ENCODE measurements at places on chromosomes 5 and 9.

GRCh38 chr9:109026306-109026705, 13.0 kb upstream of the CTNNAL1 start:
- DNase-seq = no peak

- no peak for DNase-seq
Observed at GRCh38 chr9:70539001-70539400, 124.5 kb upstream of the KLF9 start.

DNA sequence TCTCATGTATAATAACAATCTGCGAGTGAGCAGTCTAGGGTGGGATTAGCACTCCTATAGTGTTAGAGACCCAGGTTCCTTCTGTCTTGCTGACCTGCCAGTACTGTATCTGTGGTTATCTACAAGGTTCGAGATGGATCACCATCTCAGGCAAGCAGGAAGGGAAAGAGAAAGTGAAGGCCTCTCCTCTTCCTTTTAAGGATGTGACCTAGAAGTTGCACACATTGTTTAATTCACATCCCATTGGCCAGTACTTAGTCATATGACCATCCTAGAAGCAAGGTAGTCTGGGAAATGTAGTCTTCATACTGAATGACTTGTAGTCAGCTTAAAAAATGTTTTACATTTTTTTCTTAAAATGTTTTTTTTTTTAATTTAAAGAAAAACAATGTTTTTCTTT, 168.6 kb downstream of the CARTPT start:
- peak; percentile 84 for DNase-seq

GRCh38 chr5:56273376-56273955, 40.3 kb upstream of the ANKRD55 start:
- no peak for DNase-seq

- DNase-seq = no peak
Observed at GRCh38 chr5:149924486-149924885, 20.1 kb downstream of the PDE6A start.

GRCh38 chr9:124258607-124259157, 933 bp downstream of the NEK6 start:
- no peak for DNase-seq

DNA sequence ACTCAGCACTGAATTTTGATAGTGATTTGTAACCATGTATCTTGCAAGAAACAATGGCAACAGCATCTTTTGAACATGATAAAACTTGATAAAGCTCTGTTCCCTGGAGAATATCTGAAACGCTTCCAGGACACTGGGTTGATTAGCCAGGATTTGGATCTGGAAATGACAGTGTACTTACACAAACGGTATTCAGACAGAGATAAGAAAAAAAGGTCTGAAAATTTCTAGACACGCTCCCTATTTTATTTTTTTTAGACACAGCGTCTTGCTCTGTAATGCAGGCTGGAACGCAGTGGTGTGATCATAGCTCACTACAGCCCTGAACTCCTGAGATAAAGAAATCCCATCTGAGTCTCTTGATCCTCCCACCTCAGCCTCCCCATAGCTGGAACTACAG, 109.0 kb downstream of the GNAQ start:
- no peak for DNase-seq

GRCh38 chr5:72509401-72509800, 2.2 kb upstream of the ZNF366 start:
- no peak for DNase-seq

- no peak for DNase-seq
Observed at GRCh38 chr9:116937361-116937760, 250.3 kb downstream of the TRIM32 start.

GRCh38 chr9:101778332-101778731, 39.9 kb upstream of the GRIN3A start:
- no peak for DNase-seq

DNA sequence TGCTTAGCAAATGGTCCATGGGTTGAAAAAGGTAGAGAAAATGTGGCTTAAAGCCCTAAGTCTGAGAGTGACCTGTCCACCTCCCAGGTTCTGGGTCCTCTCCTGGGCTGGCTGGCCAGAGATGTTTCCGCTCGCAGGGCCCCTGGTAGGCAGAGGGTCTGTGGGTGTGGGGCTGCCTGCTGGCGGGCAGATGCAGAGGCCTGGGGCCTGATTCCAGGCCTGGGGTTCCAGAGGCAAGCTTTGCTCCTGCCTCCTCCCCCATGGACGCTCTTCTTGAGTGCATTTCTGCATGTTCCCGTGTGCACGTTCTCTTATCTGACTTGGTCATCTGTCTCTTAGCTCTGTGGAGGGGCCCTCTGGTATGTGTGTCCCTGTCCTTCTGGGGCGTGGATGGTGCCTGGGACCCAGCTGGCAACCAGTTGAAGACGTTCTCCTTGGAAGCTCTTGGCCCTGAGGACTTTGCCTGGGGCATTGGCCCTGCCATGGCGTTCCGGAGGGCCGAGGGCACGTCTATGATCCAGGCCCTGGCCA, 3.8 kb downstream of the MIGA2 start:
- DNase-seq = no peak

- DNase-seq = no peak
Observed at GRCh38 chr5:159405611-159406031, 75.3 kb upstream of the IL12B start.

DNA sequence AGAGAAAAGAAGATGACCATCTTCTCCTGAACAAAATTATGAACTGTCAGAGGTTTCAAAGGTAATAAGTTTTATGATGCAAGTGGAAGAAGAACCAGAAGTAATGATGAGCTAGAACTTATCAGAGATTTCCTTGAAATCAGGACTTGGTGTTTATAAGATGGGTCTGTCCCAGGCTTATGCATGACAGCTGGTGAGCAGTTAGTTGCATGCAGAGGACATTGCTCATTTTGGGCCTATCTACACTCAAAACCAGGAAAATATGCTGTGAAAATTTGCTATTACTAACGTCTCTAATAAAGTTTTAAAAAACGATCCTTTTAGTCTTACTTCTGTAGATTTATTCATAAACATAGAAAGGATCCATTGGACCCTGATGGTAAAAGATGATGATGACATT, 6.6 kb upstream of the STC2 start:
- no peak for DNase-seq

DNA sequence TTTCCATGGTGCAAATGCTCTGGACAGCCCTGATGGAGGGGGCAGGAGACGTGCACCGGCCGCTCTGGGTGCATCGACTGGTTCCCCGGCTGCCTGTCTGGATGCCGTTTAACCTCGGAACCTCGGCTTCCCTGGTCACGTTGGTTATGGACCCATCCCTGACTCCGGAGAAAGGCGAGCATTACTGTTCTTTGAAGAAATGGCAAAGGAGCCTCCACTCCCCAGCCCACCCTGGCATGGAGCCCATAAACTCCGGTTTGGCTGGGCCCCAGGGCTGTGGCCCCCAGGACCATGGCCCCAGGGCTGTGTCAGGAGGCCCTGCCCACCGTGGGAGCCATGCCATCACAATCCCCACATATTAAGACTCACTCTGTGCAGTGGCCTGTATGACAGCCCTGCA, 28.9 kb downstream of the DBH start:
- no peak for DNase-seq

- DNase-seq = peak; percentile 7
Observed at GRCh38 chr9:99822109-99822805, 572 bp downstream of the NR4A3 start.

DNA sequence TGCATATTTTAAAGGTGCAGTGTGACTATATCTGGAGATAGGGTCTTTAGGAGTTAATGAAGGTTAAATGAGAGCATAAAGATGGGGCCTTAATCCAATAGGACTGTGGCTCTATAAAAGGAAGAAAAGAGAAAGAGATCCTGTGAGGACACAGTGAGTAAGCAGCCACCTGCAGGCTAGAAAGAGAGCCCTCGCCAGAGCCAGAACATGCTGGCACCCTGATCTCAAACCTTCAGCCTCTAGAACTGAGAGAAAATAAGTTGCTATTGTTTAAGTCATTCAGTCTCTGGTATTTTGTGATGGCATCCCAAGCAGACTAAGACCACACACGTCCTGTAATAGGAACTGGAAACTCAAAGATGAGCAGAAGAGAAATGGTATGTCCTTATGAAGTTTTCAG, 41.0 kb downstream of the RNF180 start:
- no peak for DNase-seq

DNA sequence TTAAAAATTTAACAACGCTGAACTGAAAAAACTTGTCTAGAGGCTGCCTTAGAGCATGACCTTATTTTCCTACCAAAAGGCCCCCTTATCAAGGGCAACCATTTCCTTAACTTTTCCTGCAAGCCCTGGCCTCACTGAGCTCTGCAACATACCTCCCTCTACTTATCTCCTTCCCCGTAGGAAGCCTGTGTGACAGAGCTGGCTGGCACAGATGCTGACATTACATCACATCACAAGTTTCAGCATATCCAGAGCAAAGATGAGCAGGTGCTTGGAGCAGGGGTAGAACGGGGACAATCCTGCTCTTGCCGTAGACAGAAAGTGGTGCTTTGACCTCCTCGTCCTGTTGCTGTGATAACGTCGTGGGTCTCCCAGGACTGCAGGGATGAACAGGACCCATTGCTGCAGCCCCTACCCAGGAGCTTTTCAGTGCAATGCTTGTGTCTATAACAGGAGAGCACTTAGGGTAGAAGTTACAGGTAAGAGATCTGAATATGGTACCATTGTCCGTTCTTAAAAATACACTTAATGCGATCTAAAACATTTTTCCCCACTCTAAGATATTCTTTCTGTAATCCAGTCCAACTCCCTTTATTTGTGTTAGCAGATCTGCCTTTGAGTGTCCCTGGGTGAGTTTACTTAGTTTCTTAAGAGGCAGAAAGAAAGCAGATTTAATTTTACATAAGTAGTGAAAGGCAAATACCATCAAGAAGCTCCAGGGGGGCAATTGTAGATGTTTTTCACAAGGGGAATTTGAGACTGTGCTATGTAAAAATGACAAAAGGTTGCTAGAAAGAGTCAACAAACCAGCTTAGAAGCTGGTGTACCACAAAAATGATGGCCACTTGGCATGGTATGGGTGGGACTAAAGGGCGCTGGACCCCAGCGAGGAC, 101.9 kb upstream of the EFNA5 start:
- no peak for DNase-seq

DNA sequence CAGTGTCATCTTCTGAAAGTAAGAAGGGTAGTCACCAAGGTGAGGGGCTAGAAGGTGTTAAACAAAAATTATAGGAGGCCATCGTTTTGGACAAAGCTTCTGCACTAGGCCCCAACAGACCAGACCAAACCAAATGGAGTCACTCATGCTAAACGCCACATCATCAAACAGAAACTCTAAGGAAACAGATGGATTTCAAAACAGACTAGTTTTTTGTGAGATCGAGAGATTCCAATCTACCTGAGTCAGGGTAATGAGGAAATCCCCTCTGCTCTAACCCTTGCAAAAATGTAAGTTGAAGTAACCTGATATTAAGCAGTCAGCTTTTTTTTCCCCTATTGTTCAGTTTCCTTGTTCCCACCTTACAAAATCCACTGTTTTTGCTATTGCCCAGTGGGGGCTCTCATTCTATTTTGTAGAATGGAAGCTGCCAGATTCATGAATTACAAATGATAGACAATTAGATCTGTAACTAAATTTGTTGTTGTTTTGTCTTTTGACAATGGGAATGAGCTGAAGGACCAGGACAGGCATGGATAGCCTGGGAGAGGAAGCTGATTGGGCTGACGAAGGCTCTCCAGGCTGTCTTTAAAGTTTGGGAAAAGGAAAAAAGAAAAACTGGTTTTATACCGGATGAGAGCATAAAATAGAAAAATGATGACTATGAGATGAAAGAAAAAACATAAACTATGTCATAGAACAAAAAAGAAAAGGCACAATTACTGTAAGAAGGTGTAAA, 94.7 kb upstream of the ADAMTSL1 start:
- no peak for DNase-seq

GRCh38 chr9:107068581-107068980, 205.6 kb downstream of the ZNF462 start:
- no peak for DNase-seq

DNA sequence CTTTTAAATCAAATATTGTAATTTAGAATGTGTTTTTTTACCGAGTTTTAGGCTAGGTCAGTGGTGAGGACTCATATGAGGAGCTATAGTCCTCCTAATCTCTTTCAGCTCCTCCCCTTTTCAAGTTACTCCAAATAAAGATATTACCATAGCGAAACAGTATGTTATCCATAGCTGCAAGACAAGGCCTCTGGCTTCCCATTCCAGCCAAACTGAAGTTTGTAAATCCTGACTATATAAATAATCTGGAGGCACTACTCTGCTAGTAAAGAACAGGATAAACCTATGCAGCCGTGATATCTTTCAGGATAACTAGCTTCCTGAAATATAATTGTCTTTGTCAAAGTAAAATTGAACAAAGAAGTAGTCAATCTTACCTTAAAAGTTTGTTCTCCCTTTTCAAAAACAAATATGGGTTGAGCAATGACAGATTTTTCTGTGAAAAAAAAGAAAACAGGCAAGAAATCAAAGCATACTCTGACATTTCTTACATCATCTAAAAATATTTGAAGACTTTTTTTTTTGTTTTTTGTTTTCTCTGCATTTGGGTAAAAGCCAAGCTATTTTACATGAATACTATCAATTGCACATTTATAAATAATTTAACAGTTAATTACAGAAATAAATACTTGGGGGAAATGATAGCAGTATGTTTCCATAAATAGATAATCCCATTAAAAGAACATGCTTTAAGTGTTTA, 29.3 kb upstream of the NADK2 start:
- no peak for DNase-seq

DNA sequence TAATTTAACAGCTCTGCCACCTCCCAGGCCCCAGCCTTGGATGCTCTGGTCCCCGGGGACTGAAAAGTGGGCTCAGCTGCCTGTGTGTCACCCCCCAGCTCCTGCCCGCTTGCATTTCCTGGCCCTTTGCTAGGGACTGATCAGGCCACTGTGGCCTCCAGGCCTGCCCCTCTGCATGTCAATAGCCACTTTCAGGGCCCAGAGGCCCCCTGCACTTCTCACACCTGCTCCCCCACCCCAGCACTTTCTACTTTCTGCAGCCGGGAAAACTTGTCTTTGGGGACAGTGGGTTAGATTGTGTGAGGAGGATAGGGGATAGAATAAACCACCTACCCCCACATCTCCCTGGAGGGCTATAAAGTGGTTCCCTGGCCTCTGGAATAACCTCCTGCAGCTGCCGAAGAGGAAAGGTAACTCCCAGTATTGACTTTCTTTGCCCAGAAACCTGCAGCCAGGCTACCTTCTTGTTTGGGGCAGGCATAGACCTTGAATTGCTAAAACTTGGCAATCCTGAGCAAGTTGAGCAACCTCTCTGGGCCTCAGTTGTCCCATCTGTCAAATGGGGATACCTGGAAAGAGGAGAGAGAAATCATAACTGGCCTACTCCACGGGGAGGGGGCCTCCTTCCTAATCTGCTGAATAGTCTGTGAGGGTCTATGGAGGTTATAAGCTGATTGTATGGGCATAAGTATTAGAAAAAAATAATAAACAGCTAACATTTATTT, 7.8 kb downstream of the AIF1L start:
- DNase-seq = no peak

GRCh38 chr9:87875831-87876545, 6.7 kb upstream of the SPATA31E1 start:
- no peak for DNase-seq

All from NCI-H2029 (cell line).